Left colon (tissue), 2 donors: ENCODE measurements at places on chromosomes 7 and 10. TPM values are rescaled to one million over a fixed set of nuclear protein-coding genes. Genes with fewer than 3 reads are reported as not detected.

DNA sequence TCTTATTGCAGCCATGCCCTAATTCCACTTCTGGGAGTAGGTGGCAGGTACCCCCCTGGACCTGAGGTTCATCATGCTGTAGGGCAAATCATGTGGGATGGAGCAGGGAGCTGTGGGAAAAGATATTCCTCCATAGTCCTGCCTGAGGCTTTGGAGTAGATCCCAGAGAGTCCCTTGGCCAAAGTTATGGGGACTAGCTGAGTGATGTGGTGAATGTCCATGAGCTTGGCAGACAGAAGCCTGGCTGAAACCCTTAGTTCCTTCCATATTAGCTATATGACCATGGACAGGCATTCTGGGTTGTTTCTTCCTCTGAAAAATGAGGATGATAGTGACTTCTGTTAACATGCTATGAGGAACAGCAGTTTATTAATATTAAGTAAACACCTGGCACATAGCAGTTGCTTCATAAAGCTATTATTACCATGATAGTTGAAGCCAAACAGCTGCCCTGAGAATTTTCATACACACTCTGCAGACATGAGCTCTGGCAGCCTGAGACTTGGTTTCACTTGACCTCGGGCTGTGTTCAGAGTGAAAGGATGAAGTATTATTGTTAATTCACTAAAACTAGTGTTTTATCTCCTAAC lies 15.0 kb upstream of the IMPDH1 start:
- no peak for DNase-seq

GRCh38 chr10:93346694-93347093 lies 135.4 kb downstream of the MYOF start:
- DNase-seq = no peak

GRCh38 chr7:155038335-155038734 lies 31.8 kb upstream of the HTR5A start:
- no peak for DNase-seq

VPS37D gene
- total RNA-seq = 0.70 TPM

DNA sequence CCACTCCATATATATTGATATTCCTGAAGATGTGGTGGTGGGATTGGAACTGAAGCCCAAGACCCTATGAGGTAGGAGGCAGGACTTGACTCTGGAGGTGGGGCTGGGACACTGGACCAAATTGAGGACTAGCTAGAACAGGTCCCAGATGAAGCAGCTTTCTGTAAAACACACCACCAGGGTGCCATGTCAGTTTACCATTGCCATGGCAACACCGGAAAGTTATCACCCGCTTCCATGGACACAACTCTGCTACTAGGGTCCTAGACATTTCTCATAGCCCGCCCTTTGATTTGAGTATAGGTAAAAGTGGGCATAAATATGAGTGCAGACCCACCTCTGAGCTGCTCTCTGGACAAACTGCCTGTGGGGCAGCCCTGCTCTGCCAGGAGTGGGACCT lies 490.5 kb upstream of the PFKP start:
- DNase-seq = no peak
